ENCODE measurements at places on chromosomes 7 and 10.

DNA sequence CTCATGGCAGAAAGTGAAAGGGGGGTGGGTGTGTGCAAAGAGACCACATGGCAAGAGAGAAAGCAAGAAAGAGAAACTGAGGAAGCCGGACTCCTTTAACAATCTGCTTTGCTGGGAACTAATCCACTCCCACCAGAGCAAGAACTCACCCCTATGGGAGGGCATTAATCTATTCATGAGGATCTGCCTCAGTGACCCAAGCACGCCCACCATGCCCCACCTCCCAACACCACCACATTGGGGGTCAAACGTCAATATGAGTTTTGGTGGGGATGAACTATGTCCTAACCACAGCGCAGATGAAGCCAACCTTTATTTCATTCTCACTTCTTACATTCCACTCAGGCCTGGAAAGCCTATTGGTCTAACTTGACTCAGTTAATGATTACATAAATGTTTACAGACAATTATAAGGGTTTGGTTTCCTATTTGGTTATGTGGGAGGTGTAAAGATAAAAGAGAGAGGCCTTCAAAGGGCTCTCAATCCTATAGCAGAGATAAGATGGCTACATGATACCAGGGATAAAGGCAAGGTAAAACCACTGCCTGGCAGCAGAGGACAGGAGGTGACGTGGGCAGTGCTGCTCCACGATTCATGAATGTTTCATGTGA is 601.8 kb downstream of the PARD3 start:
- DNase-seq: no peak

DNA sequence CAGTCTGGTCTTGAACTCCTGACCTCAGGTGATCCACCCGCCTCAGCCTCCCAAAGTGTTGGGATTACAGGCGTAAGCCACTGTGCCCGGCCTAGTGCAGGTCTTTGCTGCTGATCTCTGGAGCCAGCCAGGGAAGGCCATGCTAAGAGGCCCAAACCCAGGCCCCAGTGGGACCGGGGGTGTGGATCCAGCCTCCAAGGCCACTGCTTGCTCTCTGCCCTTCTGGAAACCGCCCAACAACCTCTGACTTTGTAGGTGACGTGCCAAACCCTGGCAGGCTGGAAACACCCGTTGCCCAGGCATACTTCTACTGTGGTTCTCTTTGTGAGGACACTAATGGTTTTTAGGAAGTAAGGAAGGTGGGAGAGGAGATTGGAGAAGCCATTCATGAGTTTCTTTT is 83.5 kb upstream of the GNA12 start:
- DNase-seq: peak; percentile 17

DNA sequence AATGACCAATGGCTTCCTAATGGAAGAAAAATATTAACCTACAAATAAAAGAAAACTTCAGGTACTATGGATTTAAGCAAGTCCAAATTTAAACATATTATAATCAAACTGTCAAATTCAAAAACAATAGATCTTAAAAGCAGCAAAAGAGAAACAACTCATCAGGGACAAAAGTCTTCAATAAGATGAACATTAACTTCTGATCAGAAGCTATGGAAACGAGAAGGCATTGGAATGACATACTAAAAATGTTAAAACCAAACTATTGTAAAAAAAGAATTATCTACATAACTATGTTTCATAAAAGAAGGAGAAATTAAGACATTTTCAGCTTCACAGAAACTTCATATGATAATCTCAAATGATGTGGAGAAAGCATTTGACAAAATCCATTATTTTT is 334.7 kb downstream of the ANKRD7 start:
- DNase-seq: no peak

GRCh38 chr7:90660819-90661218 is 64.7 kb downstream of the CDK14 start:
- no peak for DNase-seq

DNA sequence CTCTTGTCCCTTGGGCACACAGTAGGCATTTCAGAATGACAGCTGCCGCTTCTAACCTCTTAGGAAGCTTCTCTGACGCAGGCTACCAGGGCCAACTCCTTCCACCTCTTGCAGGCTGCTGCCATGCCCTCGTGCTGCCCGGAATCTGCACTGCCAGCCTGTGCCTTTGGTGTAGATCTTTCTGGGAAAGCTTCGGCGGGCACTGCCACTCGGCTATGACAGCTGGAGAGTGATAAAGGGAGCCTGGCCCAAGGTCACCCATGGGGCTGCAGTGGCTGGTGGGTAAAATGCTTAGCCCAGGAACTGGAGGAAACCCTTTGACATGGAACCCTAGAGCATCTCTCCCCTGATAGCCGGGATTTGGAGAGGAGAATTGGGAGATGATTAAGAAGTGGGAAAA is 78.0 kb upstream of the C1QL3 start:
- no peak for DNase-seq

DNA sequence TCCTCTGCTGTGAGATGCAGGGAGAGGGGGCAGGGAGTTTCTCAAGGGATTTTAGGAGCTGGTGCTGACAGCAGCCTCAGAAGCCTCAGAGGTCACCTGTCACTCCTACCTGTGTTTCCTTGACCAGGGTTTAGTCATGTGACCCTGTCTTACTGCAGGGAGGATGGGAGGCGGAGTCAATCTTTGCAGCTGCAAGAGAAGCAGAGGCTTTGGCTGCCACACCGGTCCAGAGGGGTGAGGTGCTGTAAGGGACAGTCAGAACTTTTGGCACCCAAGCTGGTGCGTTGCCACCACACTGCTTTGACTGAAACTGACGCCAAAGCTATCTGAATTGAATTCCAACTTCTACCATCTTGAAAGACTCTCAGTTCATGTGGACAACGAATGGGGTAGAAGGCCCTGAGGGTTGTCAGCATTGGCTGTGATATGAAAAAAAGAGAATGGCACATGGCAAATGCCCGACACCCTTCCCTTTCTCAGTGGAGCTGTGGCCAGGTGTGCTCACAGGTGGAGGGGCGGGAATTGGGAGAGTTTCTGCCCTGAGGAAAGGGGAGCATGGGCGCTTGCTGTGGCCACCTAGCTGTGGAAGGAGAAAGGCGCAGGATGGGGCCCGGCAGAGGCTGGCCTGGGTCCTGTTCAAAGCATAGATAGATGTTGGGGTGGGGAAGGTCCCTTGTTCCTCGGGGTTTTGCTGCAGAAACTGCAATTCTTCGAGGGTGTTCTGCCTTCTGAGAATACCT is 69.3 kb downstream of the ARHGAP22 start:
- no peak for DNase-seq

DNA sequence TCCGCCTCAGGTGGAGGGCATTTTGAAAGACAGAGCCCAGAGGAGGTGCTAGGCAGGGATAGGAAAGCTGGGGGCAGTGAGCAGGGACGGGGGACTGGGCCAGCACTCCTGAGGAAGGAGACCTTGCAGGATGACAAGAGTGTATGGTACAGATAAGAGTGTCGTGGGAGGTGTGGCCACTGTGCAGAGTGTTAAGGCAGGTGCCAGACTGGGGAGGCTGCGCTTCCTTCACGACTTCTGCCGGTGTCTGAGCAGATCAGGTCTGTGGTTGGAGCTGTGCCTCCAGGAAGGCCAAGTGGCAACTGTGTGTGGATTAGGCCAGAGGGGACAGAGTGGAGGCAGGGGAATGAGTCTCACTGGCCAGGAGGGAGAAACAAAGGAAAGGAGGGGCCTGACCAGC is 161.7 kb downstream of the HIBADH start:
- DNase-seq: no peak
